ENCODE measurements at places on chromosomes 7 and 10.

DNA sequence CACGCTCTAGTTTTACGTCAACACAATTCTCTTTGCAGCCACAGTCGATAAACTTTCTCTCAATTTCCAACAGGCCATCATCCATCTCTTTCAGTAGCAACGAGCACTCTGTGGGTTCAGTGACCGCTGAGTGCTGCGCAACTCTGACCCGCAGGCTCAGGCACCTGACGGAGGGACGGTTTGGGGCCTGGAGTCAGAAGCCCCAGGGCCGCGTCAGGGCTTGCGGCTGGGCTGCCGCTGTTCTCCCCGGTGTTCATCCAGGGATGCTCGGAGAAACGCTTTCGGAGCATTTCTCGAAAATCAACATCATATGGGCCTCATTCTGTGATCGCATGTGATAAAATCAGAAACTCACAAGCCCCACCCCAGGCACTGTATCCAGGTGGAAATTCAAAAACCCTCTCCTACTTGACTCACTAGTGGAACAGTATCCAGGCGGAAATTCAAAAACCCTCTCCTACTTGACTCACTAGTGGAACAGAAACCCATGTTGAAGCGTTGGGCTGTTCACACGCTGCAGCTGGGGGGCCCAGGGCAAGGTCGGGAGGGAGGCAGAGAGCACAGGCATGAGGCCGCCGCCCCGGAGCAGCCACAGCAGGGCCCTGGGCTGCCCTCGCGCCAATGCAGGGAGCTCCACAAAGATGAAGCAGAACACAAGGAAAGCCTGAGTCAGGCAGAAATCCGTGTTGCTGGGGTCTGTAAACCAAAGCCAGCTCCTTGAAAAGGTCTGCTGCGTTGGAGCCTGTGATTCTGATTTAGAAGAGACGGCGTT, 73.3 kb upstream of the NKX6-2 start:
- DNase-seq: no peak

DNA sequence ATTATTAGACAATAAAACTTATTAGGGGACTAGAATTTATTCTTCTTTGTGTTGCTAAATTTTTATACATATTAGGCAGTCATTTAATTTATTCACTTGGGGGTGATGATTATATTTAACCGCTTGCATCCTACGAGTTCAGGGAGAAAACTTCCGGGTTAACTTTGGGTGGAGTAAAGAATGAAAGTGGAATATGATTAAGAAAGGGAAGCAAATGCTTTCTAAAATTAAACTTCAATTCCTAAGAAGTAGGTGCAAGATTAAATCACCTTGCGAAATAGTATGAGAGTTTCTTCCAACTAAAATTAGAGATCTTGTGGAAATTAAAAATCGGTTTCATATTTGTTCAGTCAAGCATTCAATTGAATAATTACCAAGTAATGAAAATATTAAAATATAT, 33.5 kb downstream of the MRC1 start:
- no peak for DNase-seq

- no peak for DNase-seq
Observed at GRCh38 chr7:77903597-77903996, 105.0 kb downstream of the PHTF2 start.

DNA sequence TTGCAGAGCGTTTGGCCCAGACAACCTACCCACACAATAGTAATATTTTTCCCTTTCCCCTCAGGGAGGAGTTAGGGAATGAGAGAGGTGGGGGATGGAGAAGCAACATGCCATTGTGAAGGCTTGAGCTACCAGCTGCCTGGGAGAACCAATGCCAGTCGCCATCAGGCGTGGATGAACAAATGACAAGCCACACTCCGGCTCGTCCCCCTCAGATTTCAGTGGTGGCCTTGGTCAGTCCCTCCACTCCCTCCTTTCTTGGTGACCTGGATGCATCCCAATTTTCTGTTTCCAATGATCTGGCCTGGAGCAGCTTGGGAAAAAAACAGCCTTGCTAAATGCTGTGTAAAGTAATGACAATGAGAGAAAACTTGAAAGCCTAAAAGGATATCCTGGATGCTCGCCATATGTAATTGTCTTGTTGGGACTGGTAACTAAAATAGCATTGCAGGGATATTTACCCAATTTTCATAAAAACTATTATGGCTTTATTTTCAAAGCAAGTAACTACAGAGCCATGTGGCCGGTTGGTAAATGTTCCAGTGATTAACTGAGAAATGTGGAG, 110.7 kb downstream of the ICA1 start:
- DNase-seq: no peak

DNA sequence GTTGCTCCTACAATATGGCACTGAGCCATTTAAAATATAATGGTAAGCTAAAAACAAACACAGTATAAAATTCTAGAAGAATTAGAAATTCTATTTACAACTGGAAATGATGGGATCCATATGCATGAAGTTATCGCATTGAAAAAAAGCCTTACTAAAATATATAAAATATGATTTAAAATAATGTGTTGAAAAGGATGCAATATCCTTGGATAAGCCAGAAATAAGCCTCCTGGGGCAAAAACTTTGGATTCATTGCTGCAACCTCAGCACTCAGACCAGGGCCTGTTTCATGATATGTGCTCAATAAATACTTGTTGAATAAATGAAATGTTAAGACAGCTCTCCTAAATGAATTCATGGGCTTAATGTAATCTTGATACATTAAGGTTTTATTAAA, 170.2 kb downstream of the SEM1 start:
- DNase-seq: no peak

GRCh38 chr10:47164126-47164799, 135.7 kb upstream of the GDF10 start:
- DNase-seq: no peak

GRCh38 chr10:115851695-115852094, 421.3 kb downstream of the GFRA1 start:
- no peak for DNase-seq

DNA sequence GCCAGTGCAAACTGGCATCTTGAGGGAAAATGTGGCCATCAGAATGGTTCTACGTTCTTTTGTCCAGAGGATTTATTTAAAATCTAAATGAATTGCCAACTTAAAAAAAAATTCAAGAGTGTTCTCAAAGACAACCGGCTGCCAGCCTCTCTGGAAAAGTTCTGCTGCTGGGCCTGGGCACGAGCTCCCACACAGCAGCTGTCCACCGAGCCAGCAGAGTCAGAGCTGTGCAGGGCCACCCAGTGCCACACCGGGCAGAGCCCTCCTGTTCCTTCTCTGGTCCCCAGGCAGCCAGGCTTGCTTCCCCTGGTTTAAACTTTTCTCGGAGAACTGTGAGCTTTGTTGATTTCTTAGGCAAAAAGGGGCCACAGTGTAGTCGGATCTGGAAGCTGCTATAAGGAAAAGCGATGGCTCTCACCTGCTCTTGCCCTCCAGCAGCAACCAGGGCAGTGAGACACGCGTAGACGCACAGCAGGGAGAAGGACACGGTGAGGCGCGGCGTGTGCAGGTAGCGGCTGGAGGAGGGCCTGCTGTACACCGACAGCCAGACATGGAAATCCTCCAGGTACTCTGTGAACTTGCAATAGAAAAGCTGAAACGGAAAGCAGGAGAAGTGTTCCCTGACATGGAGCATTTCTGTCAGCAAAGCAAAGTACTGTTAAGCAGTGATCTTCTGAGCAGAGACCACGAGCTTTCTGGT, 111.6 kb downstream of the PKD1L1 start:
- no peak for DNase-seq
